Head of caudate nucleus (tissue), 42 donors: ENCODE measurements at places on chromosomes 16 and 17.

DNA sequence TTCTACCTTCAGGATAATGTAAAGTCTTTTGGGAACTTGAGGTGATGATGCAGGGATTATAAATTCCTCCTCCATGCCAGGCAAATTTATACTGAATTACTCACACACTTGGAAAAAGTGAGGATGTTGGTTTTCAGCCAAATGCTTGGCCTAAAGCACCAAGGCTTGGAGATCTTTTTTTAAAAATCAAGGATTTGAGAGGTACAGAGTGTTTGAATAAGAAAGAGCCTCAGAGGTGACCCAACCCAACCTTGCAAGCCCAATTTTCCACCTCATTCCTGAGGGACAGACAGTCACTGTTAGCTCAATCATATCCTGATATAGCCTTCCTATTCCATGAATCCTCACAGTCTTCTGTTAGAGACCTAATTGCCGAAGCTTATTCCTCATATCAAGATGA is 14.0 kb downstream of the GRIN2A start:
- no peak for DNase-seq

- DNase-seq, result peak; percentile 44
Measured at GRCh38 chr17:81396722-81397313, 1.6 kb downstream of the BAHCC1 start.

DNA sequence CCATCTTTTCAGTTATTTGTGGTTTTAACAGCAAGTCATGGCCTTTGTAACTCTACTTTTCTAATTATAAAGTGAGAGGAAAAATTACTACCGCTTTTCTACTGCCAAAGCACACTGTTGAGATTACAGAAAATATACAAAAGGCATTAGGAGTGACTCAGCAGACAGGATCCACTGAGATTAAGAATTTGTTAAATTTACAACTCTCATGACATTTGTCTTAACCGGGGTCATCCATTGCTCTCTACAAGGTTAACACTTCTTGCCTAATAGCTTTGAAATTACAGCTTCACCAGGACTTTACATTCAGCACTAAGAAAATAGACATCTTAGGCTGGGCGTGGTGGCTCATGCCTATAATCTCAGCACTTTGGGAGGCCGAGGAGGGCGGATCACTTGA is 93.4 kb downstream of the SSH2 start:
- no peak for DNase-seq

DNA sequence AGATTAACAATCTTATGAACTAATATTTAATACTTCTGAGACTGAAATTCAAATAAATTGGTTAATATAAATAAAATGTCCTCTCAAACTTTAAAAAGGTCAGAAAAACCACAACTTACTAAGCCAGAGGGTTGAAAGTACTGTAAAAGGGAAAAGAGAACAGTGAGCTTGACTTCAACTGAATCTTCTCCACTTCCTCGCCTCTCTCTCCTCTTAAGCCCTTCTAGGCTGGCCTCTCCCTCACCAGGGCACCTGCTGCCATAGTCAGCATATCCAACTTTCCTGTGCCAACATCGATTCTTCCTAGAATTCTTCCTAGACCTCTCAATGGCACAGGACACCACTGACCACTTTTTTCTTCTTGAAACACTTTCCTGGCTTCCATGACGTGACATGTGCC is 19.4 kb downstream of the GNA13 start:
- DNase-seq, result no peak

- DNase-seq, result no peak
Measured at GRCh38 chr17:80795090-80795580, 196.5 kb upstream of the CHMP6 start.

- no peak for DNase-seq
Measured at GRCh38 chr16:56631197-56631596, 1.3 kb upstream of the MT1M start.

DNA sequence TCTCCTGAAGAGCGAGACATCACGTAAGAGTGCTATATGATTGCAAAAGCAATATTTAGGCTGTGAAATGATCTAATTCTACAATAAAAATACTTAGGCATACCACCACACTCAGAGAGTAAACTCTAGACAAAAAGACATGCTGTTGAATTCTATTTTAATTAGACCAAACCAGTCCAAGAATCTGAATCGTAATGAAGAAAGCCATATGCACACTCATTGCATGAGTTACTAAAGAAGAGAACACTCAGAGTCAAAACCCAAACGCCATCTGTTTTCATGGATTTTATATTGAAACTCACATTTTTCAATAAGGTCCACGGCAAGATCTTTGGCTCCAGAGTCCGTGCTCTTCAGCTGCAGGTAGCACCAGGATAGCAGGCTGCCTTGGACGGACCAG is 65.2 kb downstream of the ZZEF1 start:
- no peak for DNase-seq

DNA sequence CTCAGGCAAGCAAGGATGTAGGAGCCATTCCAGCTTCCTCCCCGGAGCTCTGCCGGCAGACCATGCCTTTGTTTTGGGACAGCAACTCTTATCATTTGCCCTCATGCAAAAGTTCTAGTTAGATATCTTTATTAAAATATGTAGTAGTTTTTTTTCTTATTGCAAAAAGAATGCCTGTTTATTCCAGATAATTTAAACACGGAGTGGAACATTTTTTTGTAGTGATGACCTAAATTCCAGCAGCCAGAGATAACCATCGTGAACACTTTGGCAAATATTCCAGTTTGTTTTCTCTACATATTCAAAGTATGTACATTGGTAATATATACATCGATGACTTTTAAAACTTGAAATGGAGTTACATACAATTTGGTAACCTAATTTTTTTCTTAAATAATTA is 54.8 kb downstream of the CRISPLD2 start:
- no peak for DNase-seq

DNA sequence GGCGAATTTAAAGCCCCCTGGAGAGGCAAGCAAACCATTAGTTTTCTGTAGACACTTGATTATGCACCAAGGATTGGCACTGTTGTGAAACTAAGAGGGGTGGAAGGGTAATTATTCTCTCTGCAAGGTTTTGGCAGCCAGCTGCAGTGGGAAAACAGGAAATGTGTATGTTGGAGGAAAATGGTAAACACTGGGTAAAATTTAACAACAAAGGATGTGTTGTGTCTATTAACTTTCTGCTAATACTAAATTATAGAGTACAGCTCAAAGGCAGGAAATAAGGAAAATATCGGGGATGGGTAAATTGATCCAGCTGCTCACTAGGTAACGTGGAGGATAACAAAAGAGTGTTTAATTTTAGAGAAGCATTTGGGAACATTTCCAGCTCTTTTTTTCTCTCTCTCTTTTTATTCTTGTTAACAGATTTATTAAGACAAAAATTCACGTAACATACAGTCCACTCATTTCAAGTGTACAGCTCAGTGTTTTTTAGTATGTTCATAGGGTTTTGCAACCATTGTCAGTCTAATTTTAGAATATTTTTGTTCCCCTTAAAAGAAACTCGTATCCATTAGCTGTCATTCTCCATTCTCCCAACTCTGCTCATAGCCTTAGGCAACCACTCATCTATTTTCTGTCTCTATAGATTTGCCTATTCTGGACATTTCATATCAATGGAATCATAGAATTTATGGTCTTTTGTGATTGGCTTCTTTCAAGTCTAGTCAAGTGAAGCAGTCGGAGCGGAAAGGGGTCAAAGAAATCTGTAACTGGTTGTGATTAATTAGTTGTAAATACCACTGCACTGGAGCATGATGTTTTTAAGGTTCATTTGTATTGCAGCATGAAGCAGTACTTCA is 41.8 kb downstream of the TANGO6 start:
- DNase-seq, result no peak

DNA sequence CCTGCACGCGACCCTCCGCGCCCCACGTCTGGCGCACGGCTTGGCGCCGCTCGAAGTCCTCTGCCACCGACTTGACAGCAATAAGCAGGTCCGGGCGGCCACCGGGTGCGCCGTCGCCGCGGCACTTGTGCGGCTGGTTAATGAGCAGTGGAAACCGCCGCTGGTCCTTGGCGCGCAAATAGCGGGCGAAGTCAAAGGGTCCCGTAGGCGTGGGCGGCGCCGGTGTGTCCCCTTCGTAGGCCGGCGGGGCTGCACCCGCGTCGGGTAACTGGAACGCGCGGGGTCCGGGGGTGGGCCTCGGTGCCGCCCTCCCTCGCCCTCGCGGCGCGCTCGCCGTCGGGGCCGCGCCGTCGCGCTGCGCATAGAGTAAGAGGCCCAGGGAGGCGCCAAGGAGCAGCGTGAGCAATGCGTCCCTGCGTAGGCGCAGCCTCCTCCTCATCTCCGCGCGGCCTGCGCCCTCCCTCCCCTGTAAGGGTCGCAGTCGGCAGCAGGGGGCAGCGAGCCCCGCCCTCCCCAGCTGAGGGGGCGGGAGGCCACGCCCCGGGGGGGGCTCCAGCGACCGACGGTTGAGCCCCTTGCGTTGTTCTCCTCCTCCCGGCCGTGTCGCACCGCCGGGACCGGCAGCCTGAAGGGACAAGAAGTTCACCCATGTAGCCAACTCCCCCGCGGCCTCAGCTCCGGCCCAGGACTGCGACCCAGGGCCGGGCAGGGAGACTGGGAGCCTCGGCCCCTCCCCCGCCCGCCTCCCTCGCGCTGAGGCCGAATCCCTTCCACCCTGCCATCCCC is 558 bp downstream of the B3GNT9 start:
- DNase-seq, result no peak
